ENCODE measurements at places on chromosomes 13 and 19.

- no peak for DNase-seq
These were observed 1.2 kb upstream of the DMWD start for GRCh38 chr19:45793876-45794275.

DNA sequence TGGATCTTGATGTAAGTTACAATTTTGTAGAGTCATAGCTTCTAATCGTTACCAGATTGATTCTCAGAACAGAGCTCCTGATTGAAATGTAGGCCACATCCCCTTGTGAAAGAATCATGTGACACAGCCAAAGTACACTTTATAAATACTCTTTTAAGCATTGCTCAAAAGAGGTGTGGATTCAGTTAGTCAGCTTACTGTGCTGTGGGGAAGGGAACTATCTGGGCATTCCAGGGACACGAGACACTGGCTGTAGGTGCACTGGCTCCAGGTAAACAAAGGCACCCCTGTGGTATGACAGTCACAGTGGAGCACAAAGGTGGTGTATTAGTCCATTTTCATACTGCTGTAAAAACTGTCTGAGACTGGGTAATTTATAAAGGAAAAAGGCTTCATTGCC is 222.8 kb downstream of the LIG4 start:
- no peak for DNase-seq

DNA sequence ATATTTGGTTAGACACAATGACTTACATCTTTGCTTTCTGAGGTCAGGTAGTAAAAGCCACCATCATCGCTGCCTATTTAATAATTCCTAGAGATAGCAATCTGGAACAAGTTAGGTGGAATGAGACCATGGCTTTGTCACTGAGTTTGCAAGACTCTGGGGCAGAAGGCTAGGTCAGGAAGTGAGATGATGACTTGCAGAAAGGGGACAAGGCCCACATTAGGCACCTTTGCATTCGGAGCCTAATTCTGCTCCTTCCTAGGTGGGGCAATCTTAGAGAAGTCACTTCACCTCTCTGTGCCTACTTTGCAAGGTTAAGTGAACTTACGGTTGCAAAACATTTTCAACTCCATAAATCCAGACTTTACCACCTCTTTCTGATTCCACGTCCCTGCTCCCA is 10.3 kb downstream of the EDDM13 start:
- DNase-seq = no peak

GRCh38 chr13:104357174-104357573 is 1291.0 kb upstream of the SLC10A2 start:
- DNase-seq = no peak

DNA sequence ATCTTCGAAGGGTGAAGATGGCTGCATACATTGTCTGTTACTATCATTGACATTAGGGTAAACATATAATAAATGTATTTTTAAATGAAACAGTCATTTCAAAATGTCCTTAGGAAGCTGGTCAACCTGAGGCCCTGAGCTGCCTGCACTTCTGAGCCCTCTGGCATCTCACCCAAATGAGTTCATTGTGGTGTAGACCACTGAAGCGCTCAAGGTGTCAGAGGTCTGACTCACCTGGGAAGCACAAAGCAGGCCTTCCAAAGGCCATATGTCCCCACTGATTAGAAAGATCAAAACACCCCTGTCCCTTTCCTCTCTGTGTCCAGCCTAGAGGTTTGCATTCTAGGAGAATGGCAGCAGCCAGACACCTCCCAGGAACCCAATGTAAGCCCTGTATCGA is 59.6 kb downstream of the COL4A2 start:
- DNase-seq = no peak

GRCh38 chr13:80131204-80131603 is 209.7 kb downstream of the SPRY2 start:
- peak; percentile 40 for DNase-seq

DNA sequence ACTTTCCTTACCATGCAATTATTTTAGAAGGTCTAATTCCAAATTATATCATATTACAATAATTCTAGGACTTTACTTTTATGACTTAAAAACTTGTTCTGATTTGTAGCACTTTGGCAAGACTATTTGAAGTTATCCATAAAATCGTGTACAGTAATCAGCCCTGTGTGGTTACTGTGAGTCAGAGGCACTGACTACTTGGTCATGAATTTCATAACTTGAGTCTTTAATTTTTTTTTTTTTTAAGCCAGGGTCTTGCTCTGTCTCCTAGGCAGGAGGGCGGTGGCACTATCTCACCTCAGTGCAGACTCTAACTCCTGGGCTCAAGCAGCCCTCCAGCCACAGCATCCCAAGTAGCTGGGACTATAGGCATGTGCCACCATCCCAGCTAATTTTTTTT is 1319.2 kb upstream of the SLC10A2 start:
- DNase-seq = no peak

- DNase-seq = no peak
These were observed 11.9 kb downstream of the CAPS start for GRCh38 chr19:5925830-5926427.

DNA sequence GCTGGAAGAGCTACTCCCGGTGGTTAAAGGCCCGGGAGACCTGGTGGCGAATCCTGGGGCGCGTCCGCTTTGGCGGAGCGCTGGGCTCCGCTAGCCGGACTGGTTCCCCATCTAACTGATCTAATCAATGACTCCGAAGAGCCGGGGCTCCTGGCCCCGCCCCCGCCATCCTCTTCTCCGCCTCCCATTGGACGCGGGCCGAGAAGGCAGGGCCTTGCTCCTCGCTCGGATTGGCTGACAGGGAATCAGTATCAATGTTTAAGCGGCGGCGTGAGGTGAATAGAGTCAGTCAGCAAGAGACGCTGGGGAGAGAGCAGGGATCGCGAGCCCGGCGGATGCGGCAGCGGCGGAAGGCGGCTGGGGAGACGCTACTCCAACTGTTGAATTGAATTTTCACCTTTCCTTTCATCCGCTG is 1.7 kb upstream of the PCDH17 start:
- DNase-seq = peak; percentile 70

DNA sequence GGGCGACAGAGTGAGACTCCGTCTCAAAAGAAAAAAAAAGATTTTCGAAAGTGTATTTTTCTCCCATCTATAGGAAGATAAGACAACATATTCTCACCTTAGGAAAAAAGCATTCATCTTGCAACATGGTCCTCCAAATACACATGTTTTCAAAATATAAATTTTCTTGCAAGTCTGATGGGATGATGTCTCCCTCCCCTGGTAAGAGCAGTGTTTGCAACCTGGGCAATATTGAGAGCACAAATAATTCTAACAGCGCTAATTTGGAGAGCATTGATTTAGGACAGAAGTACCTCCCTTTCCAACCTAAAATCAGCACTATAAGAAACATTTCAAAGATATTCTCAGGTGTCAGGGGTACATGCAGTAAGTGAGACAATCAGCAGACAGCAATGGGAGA is 61.0 kb upstream of the SHISA2 start:
- DNase-seq = no peak

DNA sequence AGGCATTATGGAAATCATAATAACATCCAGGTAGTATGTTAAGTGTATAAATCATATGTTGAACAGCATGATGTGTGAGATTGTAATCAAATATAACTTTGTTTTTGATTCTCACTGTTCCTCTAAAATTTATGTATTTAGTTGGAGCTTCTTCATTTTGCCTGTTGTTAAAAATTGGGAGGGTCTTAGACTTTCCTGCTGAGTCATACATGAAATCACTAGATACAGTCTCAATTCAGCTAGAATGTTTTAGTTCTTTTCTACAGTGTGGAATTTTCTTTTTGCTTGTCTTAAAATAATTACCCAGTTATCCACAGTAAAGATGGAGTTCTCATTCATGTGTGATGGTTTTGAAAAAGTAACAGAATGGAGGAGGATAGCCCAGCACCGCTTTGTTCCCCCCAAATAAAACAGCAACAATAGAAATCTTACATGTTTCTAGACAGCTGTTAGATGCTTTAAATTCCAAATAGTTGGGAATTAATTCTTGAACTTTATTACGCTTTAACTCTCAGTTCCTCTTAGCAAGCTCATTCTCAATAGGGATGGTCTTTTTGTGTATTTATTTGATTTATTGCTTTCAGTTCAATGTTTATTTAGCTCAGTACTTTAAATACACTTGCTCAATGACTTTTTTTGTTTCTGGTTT is 109.5 kb downstream of the PDS5B start:
- DNase-seq = no peak

DNA sequence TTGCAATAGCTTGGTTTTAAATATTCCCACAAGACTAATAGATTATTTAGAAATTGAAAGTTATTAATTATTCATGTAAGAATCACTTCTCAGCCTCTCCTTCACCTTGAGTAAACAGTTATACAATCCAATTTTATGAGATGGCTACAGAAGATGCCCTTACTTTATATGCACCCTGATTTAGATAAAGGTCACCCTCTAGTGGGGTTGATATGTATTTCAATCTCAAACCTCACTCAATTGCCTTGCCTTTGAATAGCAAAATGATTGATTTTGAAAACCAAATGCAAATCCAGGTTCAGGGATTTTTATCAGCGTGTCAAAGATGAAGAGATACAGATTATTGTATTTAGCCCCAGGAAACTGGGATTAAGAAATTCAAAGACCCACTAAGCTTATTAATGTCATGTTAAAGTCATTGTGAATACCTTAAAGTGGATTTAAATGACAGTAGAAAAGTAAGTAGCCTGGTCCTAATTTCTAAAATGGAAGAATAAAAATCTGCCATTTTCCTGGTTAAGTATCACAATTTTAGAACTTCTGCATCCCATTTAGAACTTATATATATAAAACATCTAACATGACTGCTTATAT is 305.1 kb downstream of the ITGBL1 start:
- no peak for DNase-seq

GRCh38 chr19:17249887-17250548 is 4.3 kb upstream of the NR2F6 start:
- no peak for DNase-seq

DNA sequence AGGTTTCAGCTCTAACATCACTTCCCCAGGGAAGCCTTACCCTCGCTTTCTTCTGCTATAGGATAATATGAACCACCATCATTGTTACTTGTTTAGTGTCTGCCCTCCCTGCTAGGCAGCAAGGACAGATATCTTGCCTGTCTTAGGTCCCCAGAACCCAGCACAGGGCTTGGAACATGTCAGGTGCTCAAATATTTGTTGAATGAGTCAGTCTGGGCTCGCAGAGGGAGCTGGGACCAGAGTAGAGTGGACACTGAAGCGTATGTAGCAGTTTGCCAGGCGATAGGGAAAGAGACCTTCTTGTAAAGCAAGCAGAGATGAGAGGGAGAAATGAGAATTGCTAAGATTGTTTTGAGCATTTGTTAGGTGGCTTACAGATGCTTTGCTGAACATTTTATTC is 11.7 kb downstream of the BCKDHA start:
- DNase-seq = no peak

GRCh38 chr13:88104576-88104975 is 433.4 kb downstream of the SLITRK5 start:
- DNase-seq = no peak

DNA sequence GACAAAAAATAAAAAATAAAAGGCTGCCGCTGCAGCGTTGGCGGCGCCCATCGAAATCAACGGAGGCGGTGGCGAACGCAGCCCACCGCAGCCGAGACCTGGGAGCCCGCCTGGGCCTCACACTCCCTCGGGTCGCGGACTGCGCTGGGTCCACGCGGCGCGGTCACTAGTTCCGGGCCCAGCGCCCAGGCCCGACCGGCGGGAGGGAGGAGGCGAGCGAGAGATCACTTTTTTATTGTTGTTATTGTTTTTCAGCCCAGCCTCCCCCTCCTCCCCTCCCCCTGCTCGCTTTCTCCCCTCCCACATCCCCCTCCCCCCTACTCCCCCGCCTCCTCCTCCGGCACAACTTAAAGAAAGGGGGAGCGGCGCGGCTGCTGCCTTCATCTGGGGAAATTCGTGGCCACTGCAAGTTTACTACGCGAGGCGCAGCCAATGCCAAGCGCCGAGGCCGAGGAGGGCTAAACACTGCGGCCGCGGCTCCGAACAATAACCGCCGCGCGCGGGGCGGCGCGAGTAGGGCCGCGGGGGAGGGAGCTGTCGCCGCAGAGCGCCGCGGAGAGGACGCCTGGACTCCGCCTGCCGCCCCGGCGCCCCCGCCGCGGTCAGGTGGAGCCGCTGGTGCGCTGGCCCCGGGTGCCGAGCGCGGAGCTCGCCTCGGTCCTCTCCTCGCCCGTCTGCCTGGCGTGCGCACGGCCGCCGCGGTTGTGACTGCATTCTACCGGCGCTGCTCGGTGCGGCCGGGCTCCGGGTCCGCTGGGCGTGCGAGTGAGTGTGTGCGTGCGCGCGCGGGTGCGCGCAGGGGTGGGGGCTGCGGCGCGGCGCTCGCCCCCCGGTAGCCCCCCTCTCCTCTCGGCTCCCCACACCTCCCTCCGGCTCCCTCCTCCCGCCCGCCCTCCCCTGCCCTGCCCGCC is 505 bp upstream of the ZIC2 start:
- no peak for DNase-seq

- DNase-seq = no peak
These were observed 8.1 kb downstream of the STK11 start for GRCh38 chr19:1213391-1214286.

GRCh38 chr13:91764527-91764926 is 366.1 kb downstream of the GPC5 start:
- DNase-seq = no peak

DNA sequence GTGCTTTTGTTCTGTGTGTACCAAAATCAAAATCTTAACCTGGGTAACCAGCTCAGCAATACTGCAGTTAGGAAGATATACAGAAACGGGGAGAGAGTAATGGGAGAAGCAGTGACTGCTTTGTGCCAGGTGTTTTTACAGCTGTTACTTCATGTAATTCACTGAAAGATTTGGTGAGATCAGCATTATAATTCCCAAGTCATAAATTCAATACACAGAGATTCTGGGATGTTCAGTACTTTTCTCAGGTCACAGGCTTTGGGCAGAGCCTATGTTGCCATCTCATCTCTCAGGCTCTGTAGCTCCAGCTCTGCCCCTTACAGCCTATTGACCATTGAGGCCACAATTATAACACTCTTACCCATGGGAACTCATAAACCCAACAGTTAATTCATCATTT is 138.5 kb downstream of the ZAR1L start:
- no peak for DNase-seq

GRCh38 chr19:33690378-33691029 is 68.8 kb downstream of the CHST8 start:
- no peak for DNase-seq

GRCh38 chr19:46042252-46042883 is 1.6 kb upstream of the IGFL4 start:
- DNase-seq = no peak

GRCh38 chr13:111398715-111399299 is 78.4 kb downstream of the TEX29 start:
- DNase-seq = no peak

GRCh38 chr13:23087880-23088279 is 92.9 kb upstream of the SGCG start:
- no peak for DNase-seq

- DNase-seq = no peak
These were observed 7.4 kb downstream of the PTH2 start for GRCh38 chr19:49415810-49416200.

- DNase-seq = no peak
These were observed 1253.0 kb downstream of the PCDH17 start for GRCh38 chr13:58884353-58885209.
